Mucosa of descending colon (tissue), 3 donors: ENCODE measurements at places on chromosomes 2 and 18.

DNA sequence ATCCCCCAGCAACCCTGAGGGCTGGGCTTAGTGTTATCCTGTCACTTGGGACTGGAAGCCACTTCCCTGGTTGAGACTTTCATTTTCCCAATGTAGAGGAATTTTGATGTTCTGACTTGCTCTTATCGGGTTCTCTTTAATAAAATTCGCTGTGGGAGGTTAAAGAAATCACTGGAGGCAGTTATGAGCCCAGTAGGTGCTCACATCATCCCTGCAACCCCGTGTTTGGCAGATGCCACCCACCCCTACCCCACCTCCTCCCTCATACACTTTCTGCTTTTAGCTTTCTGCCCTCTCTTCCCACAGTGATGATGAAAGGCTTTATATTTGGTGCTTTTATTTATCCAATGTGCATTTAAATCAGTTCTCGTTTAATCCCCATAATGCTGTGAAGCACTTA lies 106.6 kb downstream of the MAPK4 start:
- no peak for DNase-seq

GRCh38 chr2:175227393-175227792 lies 45.9 kb upstream of the ATP5MC3 start:
- DNase-seq, result no peak

DNA sequence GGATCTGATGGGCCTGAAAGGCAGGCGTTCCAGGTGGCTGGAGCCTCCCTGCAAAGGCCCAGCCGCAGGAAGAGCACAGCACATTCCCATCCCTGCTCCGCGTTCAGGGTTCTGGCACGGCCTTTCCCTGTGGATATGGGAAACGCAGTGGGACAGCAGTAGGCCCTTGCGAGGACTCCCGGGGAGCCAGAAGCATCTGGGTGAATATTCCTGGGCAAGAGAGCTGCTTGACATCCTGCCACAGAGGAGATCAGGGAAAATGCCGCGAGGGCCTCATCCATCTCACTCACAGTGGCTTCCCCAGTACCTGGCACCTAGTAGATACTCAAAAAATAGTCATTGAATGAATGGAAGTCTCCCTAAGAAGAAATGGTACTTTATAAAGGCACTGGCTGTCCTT lies 3.1 kb upstream of the ADCY3 start:
- no peak for DNase-seq

DNA sequence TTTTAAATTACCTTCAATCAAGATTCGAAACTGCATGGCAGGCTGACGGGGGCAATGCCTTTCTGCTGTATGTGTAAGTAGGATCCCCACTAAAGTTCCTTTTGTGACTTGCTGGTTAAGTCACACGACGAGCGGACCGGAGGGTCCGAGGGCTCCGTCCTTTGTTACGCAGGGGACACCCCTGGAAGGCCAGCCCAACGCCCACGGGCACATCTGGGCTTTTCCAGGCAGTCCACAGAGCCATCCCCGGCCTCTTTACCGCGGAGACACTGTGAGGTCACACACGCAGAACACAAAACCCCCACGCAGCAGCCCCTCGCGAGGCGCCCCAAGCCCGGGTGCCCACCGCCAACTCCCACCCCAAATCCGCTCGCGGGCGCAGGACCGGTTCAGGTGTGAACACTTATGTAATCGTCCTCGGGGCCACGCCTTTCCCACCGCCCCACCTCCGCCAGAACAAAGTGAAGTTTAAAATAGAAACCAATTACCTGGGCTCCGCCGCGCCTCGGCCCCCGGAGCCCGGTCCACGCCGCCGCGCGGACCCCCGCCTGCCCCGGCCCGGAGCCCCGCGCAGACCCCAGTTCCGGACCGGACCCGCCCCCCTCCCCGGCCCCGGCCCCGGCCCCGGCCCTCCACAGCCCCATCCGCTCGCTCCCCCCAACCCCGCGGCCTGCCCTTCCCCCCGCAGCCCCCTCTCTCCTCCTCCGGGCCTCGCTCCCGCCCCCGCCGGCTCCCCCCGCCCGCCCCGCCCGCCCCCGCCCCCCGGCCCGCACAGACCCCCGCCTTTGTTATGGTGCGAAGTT lies 4.2 kb downstream of the ZNF516 start:
- DNase-seq, result peak; percentile 77

DNA sequence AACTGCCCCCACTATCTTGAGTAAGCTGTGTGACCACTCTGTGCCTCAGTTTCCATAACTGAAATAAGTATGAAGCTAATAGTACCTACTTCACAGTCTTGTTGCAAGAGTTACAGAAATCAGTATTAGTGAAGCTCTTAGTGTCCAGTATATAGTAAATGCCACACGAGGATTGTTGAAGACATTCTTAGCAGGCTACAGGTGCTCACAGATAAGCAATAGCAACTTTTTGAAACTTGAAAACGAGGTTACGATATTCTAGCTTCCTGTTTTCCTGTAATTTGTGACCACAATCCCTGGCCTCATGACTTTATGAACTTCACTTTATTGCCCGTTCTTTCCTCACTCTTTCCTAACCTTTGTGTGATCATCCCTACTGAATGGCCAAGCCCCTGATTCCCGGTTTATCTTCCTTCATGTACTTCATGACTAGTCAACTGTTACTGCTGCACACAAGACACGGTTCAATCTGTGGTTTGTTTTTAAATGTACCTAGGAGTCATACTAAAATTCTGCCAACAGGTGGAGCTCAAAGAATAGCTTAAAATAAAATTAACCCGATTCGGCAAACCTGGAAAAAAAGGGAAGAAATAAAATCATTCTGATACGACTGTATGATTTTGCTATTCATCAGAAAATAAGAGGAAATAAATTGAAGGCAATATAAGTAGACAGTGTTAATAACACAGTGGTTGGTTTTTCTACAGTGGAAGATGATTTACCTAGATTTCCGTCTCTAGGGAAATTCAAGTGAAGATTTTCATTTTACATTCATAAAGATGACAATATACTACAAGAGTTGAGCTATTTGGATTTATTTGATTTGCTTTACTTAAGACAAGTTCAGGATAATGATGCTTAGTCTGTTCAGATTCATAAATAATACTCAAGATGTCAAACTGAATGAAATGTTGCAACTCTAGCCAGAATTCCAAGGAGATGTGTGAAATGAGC lies 38.1 kb upstream of the STAT1 start:
- DNase-seq, result no peak

DNA sequence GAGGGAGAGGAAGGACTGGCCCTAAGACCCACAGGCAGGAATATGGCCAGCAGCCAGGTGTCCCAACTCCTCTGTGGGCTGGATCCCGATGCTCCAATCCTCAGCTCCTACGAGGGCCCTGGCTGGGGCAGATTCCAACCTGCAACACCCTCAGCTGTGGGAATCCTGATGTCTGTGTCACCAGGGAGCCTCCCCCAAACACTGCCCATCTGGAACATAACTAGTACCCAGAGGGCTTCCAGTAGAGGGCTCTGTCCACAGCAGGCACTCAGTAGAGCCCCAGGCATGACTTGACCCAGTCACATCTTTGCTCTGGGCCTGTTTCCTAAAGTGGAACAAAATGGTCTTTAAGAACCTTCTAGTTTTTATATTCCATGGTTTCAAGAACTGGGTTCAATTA lies 20.6 kb upstream of the LOXHD1 start:
- DNase-seq, result no peak
